ENCODE measurements at places on chromosomes 6 and 20. TPM values are rescaled to one million over a fixed set of nuclear protein-coding genes. Genes with fewer than 3 reads are reported as not detected.

- no peak overlapping the region for H3K4me3 ChIP-seq
- no peak for DNase-seq
- H3K27ac ChIP-seq, result no peak overlapping the region
- peaks cover 23% of the 10 kb centered on the region for H3K4me1 ChIP-seq
- peaks cover 3% of the 10 kb centered on the region for H3K36me3 ChIP-seq
These were observed 2.3 kb upstream of the ZNF165 start for GRCh38 chr6:28078050-28078449.

DNA sequence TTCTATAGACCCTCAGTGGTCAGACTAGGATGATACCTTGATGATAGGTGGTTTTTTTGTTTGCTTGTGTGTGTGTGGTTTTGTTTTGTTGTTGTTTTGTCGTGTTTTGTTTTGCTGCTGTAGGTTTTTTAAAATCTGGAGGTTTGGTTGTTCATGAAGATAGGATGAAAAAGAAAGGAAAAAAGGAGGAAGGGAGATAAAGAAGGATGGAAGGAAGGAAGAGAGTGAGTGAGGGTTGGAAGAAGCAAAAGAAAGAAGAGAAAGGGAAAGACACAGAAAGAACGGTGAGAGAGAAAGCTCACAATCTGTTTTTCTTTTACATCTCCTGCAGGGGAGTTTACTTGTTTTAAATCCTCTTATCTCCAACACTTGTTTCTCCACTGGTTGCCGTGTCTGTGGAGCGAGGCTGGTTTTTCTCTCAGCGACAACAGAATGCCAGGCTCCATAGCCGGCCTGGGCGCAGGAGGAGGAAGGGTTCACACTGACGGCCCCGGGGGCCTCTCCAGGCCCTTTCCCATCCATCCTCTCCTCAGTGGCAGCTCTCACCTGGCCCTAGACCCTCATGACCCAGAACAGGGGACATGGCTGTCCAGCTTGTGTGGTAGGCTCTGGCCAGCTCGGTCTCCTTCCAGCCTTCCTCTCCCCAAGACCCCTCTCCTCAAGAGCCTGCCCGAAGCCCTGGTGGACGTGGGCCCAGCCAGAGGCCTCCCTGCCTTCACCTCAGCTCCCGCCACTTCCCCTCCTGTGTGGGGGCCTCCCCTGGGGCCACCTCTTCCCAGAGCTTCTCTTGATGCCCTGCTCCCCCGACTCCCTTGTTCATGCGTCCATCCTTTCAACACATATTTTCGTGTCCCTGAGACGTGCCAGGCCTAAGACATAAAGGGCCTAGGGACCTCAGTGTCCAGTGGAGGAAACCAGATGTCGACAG, 168.4 kb downstream of the VEGFA start:
- no peak overlapping the region for H3K27ac ChIP-seq
- H3K36me3 ChIP-seq, result no peaks in the 10 kb centered on the region
- DNase-seq, result no peak
- H3K4me1 ChIP-seq, result no peaks in the 10 kb centered on the region

DNA sequence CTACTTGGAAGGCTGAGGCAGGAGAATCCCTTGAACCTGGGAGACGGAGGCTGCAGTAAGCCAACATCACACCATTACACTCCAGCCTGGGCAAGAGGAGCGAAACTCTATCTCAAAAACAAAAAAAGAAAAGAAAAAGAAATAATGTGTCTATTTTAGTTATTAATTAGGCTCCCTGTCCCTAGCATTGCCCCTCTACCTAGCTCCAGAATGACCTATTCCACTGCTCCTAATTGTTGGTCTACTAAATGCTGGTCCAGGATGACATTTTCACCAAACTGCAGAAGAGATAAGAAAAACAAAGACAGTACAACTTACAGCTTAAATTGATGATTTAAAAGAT, 429.7 kb upstream of the SOX4 start:
- no peak overlapping the region for H3K27ac ChIP-seq
- peaks cover 9% of the 10 kb centered on the region for H3K36me3 ChIP-seq
- H3K4me3 ChIP-seq, result no peak overlapping the region
- H3K27me3 ChIP-seq, result no peaks in the 10 kb centered on the region
- no peak for DNase-seq
- H3K4me1 ChIP-seq, result peaks cover 14% of the 10 kb centered on the region

DNA sequence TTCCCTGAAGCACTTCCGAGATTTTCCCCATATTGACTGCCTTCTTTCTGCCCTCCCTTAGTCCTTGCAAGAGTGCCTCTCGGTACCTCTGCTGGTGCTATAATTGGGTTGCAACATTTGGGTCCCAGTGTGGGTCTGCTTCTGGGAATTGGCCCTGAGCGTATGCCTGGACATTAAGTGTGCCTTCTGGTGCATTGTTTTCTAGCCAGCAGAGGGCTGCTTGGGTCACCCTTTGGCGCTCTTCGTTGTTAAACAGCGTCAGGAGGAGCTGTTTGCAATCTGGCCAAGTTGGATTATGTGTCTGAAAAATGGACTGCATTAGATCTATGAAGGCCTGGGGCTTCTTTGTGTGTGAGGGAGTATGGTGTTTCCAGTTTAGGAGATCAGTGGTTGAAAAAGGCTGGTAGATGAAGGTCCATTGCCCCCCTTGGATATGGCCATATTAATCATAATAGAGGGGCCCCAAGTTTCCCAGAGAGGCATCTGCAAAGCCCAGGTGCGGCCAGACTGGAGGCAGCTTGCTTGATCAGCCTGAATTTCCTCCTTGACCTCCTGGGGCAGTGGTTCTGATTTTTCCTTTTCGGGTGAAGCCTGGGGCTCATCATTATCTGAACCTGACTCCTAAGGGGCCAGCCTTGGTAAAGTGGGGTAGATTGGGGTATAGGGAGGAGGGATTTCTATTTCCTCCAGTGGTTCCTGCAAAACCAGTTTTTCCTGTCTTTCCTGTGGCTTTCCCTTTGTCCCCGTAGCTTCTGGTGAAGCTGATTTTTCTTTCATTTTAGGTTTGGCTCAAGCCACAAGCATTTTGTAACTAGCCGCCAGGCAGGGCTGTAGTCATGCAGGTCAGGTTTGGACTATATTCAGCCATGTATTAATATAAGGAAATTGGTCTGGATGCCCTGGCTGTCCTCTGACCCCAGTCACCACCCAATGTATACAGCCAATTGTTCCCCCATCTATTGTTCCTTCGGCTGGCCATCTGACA, 85.4 kb upstream of the GPR6 start:
- H3K27me3 ChIP-seq, result peaks cover 3% of the 10 kb centered on the region
- no peak overlapping the region for H3K4me3 ChIP-seq
- no peak for DNase-seq

DNA sequence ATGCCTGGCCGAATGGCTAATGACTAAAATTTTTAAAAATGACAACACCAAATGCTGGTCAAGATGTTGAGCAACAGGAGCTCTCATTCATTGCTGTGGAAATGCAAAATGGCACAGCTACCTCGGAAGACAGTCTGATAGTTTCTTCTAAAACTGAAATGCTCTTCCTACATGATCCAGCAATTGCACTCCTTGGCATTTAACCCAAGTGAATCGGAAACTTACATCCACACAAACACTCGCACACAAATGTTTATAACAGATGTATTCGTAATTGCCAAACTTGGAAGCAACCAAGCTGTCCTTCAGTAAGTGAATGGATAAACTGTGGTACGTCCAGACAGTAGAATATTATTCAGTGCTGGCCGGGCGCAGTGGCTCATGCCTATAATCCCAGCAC, 56.4 kb upstream of the NCOA3 start:
- no peak overlapping the region for H3K27ac ChIP-seq
- H3K4me3 ChIP-seq, result no peak overlapping the region
- H3K36me3 ChIP-seq, result no peaks in the 10 kb centered on the region

DNA sequence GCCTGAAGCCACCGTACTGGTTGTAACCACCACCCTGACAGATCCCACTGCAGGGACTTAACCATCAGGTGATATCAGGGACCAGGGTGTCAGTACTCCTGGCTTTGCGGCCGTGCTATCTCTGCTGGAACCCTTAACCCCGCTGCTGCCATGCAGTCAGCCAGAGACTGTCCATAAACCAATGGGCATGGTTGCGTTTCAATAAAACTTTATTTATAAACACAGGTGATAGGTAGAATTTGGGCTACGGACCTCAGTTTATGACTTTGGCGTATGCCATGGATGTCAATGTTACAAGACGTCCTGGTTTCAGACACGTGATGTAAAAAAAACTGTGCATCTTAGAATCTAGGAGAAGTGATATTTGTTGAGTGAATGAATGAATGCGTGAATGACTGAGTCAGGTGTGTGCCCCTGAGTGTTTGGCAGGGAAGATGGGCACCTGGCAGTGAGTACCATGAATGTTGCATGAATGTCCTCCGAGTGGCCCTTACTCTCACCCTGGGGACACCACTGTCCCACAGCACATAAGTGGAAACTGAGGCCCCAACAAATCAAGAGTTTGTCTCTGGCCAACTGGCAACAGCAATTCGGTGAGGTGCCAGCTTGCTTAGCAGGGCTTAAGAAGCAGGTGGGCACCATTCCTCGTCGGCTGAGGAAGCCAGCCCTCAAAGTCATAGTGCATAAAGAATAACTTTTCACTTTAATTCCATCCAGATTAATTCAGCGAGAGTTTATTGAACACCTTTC, 64.0 kb upstream of the APCDD1L start:
- no peak overlapping the region for H3K4me3 ChIP-seq
- peaks cover 12% of the 10 kb centered on the region for H3K27me3 ChIP-seq
- H3K27ac ChIP-seq, result no peak overlapping the region
- H3K36me3 ChIP-seq, result no peaks in the 10 kb centered on the region
- H3K4me1 ChIP-seq, result no peaks in the 10 kb centered on the region

DNA sequence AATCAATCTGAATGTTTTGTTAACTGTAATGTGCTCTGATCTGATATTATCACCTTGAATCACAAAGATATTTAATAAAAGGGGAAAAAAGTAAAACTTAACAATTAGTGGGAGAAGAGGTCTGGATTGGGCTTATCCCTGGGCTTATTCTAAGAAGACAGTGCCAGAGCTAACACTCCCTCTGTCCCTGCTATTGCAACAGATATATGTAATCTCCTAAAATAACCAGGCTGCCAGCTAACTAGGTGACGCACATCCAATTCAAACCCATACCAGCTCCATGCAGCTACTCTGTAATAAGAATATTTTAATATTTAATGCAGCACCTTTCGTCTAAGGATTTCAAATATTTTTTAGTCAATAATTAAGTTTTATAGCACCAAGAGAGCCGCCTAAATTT, 330.1 kb upstream of the MARCKS start:
- H3K4me3 ChIP-seq, result no peak overlapping the region
- DNase-seq, result no peak
- no peaks in the 10 kb centered on the region for H3K36me3 ChIP-seq
- no peak overlapping the region for H3K27ac ChIP-seq
- H3K27me3 ChIP-seq, result peaks cover 4% of the 10 kb centered on the region
- no peaks in the 10 kb centered on the region for H3K4me1 ChIP-seq

DNA sequence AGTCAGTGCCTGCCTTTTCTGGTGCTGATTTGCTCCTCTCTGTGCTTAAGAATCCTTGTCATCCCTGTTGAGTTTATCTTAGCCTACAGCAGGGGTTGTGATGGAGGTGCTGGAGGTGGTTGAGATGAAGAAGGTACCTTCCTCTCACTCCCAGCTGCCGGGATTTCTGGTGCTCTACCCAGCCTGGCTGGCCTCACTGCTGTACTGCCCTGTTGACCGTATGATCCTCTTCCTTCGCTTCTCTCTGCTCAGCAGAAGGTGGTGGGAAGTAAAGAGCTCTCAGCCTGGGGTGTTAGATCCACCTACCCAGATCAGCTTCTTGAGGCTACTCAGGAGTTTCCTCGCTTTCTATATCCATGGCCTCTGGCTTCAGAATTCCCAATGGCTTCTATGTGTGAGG, 101.0 kb upstream of the NXT1 start:
- H3K4me1 ChIP-seq, result no peaks in the 10 kb centered on the region
- H3K27me3 ChIP-seq, result peaks cover 11% of the 10 kb centered on the region
- DNase-seq, result no peak
- H3K4me3 ChIP-seq, result no peak overlapping the region
- no peak overlapping the region for H3K27ac ChIP-seq

DNA sequence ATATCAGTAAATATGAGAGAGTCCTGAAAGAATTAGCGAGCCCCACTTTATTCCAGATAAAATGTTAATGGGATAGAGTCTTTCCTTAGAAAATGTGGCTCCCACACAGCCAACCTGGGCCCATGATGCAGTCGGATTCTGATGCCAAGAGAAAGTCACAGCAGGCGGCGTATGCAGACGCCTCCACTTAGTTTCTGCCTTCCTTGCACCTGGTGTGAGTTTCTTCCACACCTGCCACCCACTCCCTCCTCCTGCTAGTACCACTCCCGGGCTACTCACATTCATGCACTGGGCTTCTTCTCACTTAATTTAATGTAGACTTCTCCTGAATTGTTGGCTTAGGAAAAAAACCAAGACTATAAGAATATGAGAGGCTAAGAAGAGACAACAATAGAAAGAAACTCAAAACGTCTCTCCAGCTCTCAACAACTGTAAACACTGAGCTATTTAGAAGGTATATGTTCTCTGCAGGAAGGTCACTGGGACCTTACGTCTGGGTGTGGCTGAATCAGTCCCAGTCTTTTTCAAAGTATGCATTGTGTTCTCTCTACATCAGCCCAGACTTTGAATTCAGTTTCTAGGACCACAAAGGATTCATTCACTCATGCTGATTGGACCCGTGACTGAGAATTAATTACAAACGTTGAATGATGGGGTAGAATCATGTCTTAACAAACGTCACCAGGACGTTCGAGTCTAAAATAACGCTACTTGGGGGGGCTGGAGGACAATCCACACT, 70.4 kb downstream of the GCNT2 start:
- H3K36me3 ChIP-seq, result no peaks in the 10 kb centered on the region
- H3K4me3 ChIP-seq, result no peak overlapping the region
- DNase-seq, result no peak
- H3K4me1 ChIP-seq, result peaks cover 4% of the 10 kb centered on the region

DNA sequence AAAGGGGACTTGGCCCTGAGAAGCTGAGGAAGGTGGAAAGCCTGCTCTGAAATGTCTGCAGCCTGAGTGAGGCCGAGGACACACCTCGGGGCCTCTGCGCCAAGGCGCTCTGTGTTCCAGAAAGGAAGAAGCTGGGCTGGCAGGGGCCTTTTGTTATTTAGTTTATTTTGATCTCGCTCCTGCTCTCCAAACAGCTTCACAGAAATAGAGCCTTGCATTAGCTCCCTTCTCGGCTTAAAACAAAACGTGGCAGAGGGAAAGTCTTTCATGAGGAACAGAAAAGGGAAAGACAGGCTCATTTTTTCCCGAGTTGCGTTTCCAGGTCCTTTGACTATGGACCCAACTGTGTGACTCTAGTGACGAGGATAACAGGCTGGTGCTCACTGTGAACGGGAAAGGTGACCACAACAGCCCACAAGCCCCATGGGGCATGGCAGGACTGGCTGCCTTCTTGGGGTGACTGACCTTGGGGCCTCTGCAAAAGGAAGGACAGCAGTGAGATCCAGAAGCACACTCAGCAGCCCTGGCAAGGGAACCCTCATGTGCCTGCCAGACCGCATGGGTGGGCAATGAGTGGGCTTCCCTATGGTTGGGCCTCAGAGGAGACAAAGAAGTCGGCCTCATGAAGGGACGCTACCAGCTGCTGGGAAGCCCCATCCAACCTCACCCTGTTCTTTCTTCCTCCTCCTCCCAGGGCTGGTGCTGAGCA, 18.7 kb downstream of the LEMD2 start:
- no peak overlapping the region for H3K4me3 ChIP-seq
- H3K36me3 ChIP-seq, result peaks cover 13% of the 10 kb centered on the region
- no peak overlapping the region for H3K27ac ChIP-seq
- H3K27me3 ChIP-seq, result no peaks in the 10 kb centered on the region

GRCh38 chr6:149041953-149042352, 275.6 kb upstream of the TAB2 start:
- peaks cover 47% of the 10 kb centered on the region for H3K4me1 ChIP-seq
- peaks cover 4% of the 10 kb centered on the region for H3K36me3 ChIP-seq
- no peaks in the 10 kb centered on the region for H3K27me3 ChIP-seq
- DNase-seq, result no peak
- no peak overlapping the region for H3K27ac ChIP-seq
- no peak overlapping the region for H3K4me3 ChIP-seq

CGA gene
- not detected for total RNA-seq

MYB gene
- 35.9 TPM for total RNA-seq

MATN4 gene
- total RNA-seq, result 0.35 TPM

FOXS1 gene
- not detected for total RNA-seq

FAM209B gene
- 0.43 TPM for total RNA-seq
